Astrocyte of the spinal cord (primary cell): ENCODE measurements at places on chromosomes 13 and 19.

GRCh38 chr13:113063091-113063491, 42.5 kb upstream of the F7 start:
- DNase-seq = no peak

- no peak for DNase-seq
These were observed 37.8 kb downstream of the ELF1 start for GRCh38 chr13:40981361-40981760.

- no peak for DNase-seq
These were observed 10.8 kb downstream of the TRPM4 start for GRCh38 chr19:49168421-49168820.

DNA sequence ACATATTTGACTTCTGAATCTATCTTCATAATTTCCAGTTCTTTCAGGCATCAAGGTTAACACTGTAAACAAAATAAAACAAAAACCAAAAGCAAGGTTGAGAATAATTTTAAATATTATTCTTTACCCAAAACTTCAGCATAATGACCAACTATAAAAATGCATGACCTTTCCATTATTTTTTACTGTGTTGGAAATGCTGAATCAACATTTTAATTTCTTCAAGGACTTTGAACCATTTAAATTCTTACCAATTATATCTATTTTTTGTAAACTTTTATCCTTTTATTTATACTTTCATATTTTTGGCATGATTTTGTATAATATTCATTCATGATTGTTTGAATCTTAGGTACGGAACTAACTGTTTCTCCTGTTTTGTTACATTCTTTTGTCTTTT, 6.9 kb downstream of the ZNF585A start:
- no peak for DNase-seq

DNA sequence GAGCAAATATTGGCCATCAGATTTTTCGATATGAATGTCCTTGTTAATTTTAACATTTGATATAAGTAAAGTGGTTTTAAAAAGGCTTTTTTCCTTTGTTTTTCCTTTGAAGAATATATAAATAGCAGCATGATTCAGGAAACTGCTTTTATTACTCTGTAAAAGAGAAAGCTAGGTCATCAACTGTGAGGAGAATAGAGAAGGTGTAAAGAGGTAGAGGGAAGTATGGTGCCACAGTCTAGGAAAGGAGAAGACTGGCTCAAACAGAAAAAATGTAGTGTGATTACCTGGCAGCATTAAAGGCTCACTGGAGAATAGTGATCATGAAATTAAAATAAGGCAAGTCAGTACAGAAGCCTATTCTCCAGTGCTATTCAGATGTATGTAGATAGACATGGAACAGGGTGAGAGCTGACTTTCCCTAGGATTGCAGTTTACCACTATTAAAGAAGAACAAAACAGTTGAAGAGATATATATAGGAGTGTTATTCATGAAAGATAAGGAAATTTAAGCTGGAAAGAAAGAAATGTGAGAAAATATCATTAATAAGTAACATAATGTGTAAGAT, 1115.9 kb upstream of the PCDH9 start:
- DNase-seq = no peak

DNA sequence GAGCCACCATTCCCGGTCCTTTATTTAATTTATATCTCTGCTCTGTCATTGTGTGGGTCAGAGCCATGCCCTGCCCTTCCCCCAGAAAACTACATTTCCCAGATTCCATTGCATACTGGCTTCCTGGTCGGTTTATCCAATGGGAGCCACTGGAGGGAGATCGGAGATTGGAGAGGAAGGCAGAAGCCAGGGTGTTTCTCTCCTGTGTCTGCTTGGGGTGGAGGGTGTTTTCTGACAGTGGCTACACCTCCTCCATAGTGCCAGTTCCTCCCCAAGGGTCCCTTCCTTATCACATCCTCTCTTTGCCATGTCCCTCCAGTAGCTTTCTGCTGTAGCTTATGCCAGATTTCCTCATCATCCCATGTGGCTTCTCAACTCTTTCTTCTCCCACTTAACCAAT, 19.0 kb downstream of the OLFM2 start:
- DNase-seq = peak; percentile 24

GRCh38 chr13:39684531-39685137, 29.2 kb downstream of the COG6 start:
- peak; percentile 60 for DNase-seq

GRCh38 chr13:42174344-42175162, 97.4 kb upstream of the AKAP11 start:
- DNase-seq = no peak

GRCh38 chr13:81048026-81048461, 707.1 kb upstream of the SPRY2 start:
- peak; percentile 19 for DNase-seq

DNA sequence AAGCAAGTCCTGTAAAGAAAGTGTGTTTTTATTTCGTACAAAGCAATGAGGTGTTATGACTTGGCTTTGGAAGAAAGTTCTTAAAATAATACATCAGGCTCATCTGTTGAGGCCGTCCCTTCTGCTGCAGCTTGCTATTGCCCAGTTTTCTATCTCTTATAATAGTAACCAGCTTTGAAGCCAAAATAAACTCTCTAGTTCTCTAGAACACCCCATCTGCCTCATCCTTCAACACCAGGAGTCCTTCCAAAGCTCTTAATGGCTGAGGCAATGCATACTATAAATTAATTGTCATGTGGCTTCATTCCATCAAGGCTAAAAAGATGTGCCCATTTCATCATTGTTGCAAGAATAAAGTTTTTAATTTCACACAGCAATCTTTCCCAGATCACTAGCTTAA, 49.4 kb upstream of the IPO5 start:
- DNase-seq = no peak

GRCh38 chr13:40657307-40657706, 9.1 kb downstream of the FOXO1 start:
- DNase-seq = no peak

GRCh38 chr19:4278010-4278409, 1.1 kb upstream of the SHD start:
- no peak for DNase-seq

GRCh38 chr19:30423481-30423880, 51.3 kb downstream of the ZNF536 start:
- no peak for DNase-seq

DNA sequence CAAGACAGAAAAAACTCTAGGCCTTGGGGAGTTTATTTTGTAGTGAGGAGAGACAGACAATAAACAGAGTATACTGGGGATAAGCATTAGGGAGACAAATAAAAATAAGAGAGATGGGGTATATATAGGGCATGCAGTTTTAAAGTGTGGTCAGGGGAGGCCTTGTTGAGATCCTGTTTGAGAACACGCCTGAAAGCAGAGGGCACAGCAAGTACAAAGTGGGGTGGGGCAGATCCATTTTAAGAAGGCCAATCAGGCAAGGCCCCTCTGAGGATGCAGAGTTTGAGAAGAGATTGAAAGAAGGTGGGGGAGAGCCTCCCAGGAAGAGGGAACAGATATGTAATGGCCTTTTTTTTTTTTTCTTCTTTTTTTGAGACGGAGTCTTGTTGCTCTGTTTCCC, 2.1 kb downstream of the PPP2R1A start:
- DNase-seq = no peak

- no peak for DNase-seq
These were observed 3.0 kb downstream of the GTPBP3 start for GRCh38 chr19:17340302-17340870.

DNA sequence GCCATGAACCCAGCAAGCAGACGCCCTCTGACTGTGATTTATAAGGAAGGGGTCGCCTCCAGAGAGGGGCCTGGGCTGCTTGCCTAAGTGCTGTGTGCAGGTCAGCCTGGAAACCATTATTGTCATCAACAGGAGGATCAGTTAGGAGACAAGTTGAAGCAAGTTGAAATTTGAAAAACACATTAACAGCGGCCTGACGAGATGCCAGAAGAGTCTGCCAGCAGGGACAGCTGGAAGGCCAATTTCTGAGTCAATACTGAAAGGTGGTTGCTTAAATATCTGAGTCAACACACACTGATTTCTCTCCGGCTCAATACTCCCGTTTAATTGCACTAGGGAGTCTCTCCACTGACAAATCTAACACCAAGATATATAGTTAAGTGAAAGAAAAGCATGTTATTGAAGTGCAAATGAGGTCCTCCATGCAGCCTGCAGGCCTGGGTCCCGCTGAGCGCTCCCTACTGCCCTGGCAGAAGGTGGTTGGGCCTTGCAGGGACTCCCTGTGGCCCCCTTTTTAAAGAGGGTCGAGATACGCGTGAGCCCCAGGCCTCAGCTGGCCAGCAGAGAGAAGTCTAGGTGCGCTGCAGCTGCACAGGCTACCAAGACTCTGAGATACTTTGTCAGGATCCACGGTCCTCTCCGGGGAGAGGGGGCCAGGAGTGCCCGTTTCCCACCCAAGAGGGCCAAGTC, 91.1 kb downstream of the RNASEH2B start:
- peak; percentile 81 for DNase-seq

GRCh38 chr13:48961379-48961778, 14.3 kb upstream of the FNDC3A start:
- DNase-seq = no peak

GRCh38 chr13:76852986-76853385, 33.2 kb downstream of the KCTD12 start:
- DNase-seq = peak; percentile 36

DNA sequence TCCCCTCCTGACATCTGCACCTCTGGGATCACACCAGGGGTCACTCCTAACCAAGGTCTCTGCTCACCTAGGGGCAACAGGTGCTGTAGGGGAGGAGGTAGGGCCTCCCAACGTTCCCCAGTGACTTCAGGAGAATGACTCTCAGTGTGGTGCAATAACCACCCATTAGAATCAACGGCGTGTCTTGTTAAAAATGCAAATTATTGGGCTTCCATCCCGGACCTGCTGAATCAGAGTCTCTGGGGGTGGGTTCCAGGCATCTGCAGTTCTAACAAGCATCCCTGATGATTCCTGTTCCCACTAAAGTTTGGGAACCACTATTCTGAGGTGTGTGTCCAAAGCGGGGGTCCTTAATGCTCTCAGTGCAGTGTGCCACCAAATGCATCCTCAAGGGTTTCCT, 84.6 kb downstream of the CRYL1 start:
- no peak for DNase-seq

GRCh38 chr19:35896643-35897040, 3.7 kb downstream of the NFKBID start:
- DNase-seq = no peak
